Femur (tissue), 1 donor: ENCODE measurements at places on chromosomes 12 and 14.

GRCh38 chr12:88889326-88890110, 309.2 kb upstream of the KITLG start:
- DNase-seq: no peak

- no peak for DNase-seq
Measured at GRCh38 chr12:131436922-131437705, 273.8 kb upstream of the SFSWAP start.

- DNase-seq: no peak
Measured at GRCh38 chr14:73842201-73842600, 9.4 kb upstream of the PTGR2 start.

DNA sequence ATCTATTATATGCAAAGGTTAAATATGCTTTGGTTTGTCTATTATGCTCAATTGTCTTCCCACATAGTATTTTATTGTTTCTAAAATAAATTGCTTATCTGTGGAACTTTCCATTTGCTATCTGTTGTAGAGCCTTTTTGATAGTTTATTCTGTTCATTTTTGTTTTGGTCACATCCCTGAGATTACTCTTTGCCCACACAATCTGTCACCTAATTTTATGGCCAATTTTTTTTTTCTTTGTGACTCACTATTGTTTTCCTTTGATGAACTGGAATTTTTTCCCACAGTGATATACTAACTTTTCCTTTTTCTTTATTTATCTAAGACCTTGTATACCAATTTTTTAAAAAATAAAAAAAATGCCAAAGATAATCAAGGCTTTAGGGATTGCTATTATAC, 61.1 kb downstream of the RASSF9 start:
- DNase-seq: no peak

DNA sequence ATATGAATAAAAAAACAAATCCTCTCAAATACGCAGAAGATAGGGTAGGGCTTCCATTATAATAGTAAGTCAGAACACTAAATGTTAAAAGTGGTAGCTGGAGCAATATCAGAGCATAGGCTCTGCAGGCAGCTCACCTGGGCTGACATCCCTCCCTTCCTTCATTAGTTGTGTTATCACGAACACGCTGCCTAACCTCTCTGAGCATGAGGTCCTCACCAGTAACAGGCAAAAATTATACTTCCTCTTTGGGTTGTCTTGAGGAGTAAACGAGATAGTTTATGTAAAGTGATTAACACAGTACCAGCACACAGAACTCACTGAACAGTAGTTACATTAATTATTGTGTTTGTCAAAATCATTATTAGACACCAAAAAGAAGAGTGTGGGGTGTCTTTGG, 154.3 kb downstream of the STXBP6 start:
- no peak for DNase-seq
